BJ (cell line): ENCODE measurements at places on chromosomes 3 and 15.

GRCh38 chr3:65776494-65776893 lies 262.2 kb downstream of the MAGI1 start:
- DNase-seq = peak; percentile 29

GRCh38 chr3:150917951-150918350 lies 12.7 kb upstream of the MINDY4B start:
- DNase-seq = no peak

DNA sequence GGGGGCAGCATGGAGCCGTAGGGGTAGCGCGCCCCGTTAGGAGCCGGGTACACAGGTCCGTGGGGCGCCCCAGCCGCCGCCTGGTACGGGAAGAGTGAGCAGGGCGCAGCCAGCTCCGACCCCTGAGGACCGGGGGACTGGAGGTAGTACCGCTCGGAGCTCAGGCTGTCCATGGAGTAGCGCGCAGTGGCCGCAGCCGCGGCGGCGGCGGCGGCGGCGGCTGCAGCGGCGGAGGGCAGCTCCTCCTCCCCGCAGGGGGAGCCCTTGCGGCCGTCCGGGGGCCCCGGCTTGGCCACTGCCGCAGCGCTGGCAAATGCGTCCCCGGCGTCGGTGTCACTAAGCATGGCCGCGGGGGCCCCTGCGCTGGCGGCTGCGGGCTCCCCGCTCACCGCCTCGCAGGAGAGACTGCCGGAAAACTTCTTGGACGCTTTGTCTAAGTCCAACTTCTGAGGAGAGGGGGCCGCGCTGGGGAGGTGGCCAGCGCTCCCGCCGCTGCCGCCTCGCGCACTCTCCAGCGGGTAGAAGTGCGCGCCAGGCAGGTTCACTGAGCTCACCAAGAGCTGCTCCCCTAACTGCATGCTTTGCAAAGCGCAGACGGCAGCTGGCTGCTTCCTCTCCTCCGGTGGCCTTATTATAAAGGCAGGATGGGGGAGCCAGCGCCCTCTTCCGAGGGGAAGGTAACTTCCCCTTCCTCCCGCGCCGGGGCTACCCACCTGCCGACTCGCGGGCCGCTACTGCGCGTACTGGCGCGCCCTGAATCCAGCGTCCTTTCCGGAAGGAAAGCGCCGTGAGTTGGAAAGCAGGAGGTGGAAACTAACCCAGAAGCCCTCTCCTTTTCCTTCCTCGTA lies at the start of gene EOMES:
Gene EOMES, minus strand, starts transcription at position 607 of the 848 bp plus-strand sequence. Its CDS starts 29 bp downstream, at position 578.
- DNase-seq = no peak

DNA sequence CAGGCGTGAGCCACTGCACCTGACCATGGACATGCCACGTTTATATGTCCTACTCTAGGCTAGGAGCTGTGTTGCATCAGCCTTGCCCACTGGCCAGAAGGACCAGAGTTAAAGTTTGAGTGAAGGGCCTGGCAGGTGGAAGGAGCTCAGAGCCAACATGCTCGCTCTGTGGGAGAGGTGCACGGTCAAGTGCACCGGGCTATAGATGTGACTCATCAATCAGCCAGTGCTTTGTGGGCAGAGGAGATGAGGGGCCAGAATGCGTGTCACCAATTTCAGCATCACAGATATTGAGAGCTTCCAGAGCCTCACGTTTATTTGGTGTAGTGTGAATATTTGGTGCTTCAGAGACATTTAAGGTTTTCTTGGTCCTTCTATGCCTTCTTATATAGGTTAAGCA lies 137.3 kb upstream of the KBTBD8 start:
- DNase-seq = no peak

- DNase-seq = no peak
These were observed 169.2 kb downstream of the ROBO1 start for GRCh38 chr3:79598594-79598993.
